ENCODE measurements at places on chromosomes 7 and 10.
A peak's percentile ranks its signal among the peaks of the same experiment; 100 is the strongest.

DNA sequence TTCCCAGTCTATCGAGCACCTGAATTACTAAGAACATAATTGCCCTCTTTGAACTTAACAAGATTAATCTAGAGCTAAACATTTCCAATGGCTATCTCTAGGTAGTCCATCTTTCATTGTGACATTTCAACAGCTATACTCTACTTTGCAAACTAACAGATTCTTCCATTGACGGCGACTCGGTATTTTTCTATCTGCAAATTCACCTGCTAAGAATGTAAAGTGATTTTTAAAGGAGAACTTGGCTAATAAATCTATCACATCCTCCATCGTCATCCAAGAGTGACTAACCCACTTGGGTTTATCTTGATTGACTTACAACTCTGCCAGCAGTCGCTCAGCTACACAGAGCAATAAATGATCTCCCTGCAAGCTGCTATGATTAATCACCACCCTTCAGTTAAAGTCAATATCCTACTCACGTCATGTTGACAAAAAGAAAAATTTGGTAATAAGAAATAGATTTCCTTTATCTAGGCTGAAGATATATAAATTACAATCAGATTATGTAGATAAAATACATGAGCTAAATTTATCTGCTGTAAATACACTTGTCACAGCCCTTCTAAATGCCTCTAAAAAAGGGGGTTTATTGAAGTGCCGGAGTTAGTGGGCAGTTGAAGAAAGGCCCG, 99.5 kb downstream of the SFMBT2 start:
- DNase-seq, result no peak

- DNase-seq, result no peak
Measured at GRCh38 chr10:132735341-132735775, 50.6 kb downstream of the NKX6-2 start.

GRCh38 chr7:5488286-5488878, 64.7 kb upstream of the TNRC18 start:
- DNase-seq, result no peak

- DNase-seq, result no peak
Measured at GRCh38 chr7:159033956-159034355, 110.7 kb downstream of the VIPR2 start.

- DNase-seq, result no peak
Measured at GRCh38 chr10:6019796-6020195, 42.4 kb downstream of the IL2RA start.

GRCh38 chr7:93043385-93043985, 74.3 kb downstream of the SAMD9 start:
- peak; percentile 86 for DNase-seq

DNA sequence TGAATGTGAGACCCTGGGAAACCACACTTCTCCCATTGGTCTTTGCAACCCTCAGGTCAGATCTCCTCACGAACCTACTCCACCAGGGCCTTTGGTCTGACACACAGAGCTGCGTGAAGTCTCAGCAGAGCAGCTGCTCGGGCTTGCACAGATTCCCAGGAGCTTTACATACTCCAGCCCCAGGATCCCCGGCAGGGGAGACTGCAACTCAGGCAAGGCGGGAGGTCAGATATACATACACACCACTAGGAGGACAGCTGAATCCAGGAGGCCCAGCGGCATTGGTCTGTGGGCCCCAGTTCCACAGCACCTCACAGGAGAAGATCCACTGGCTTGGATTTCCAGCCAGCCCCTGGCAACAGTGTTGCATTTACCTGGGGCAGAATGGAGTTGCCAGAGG, 239.2 kb downstream of the GPAM start:
- DNase-seq, result no peak

DNA sequence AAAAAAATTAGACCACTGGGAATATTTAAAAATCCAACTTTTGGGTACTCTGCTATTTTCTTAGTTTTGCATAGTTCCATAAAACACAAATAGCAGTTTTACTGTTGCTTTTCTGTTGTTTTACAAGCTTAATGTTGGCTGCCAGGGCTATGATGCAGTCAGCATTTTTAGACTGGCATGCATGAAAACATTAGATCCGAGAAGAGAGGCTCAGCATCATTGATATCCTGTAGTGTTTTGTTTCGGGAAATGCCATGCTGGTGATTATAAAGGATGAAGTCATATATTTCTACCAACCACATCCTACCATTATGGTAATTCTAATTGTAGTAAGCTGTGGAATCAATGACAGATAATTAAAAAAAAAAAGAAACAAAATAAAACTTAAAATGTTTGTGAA, 104.6 kb downstream of the MBL2 start:
- DNase-seq, result no peak

DNA sequence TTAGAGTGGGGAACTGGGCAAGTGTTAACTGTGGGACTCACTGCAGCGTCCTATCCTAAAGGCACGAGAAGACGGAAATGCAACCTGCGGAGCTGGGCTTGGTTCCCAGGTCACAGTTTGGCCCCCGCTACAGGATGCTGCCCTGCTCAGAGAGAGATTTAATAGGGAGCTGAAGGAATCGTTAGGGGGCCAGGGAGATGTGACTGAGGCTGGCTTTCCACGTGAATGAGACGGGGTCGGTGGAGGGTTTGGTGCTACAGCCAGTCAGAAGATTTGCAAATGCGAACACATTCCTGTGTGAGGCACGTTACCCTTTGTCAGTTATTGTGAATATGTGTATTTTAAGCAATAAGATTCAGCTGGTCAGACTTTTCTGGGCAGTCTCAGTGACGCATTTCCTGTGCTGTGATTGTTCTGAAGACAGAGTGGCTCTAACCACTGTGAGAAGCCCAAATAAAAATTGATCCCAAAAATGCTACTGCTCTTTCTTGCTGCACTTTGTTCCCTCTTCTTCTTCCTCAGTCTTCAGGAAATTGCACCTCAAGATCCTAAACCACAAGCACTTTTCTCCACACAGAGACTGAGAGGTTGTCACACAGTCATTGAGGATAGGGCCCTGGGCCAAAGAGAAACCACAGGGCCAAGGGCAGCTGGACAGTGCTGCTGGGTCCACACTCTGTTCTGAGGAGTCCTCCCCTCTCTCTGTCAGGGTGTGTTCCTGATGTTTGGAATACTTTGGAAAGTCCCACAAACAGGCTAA, 21.2 kb downstream of the CYP17A1 start:
- DNase-seq, result no peak

- no peak for DNase-seq
Measured at GRCh38 chr7:83156006-83156405, 6.7 kb downstream of the PCLO start.

- no peak for DNase-seq
Measured at GRCh38 chr7:84686373-84686772, 491.8 kb upstream of the SEMA3A start.
